ENCODE measurements at places on chromosomes 12 and 14. TPM values are rescaled to one million over a fixed set of nuclear protein-coding genes. Genes with fewer than 3 reads are reported as not detected.

GRCh38 chr14:103026988-103027387, 30.4 kb downstream of the CDC42BPB start:
- H3K36me3 ChIP-seq = no peaks in the 10 kb centered on the region
- H3K27me3 ChIP-seq = no peaks in the 10 kb centered on the region
- H3K27ac ChIP-seq = no peak overlapping the region
- no peak overlapping the region for H3K4me3 ChIP-seq
- no peak for DNase-seq
- H3K4me1 ChIP-seq = peaks cover 15% of the 10 kb centered on the region

DNA sequence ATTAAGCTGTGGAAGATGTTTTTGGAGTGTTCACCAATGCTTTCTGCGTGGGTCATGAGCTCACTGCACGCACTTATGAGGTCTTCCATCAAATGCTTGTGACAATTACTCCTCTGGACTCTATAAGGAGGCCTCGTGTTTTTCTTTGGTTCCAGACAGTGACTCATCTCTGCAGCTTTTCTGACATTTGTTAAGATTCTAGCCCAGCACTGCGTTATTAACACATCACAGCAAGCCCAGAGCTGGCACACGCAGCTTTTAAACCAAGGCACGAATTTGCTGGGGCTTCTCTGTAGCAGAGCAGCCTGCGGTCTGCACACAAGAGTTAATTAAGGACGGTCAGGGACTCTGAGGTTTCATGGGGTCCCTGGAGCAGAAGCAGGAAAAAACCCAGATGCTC, 16.9 kb downstream of the MEG3 start:
- peak; percentile 87 for DNase-seq
- H3K36me3 ChIP-seq = peaks cover 87% of the 10 kb centered on the region
- H3K27ac ChIP-seq = peak overlapping the region; percentile 84
- no peak overlapping the region for H3K4me3 ChIP-seq
- H3K4me1 ChIP-seq = peaks cover 73% of the 10 kb centered on the region

GRCh38 chr12:89414851-89415250, 62.5 kb upstream of the DUSP6 start:
- H3K27ac ChIP-seq = no peak overlapping the region
- H3K27me3 ChIP-seq = no peaks in the 10 kb centered on the region
- H3K36me3 ChIP-seq = no peaks in the 10 kb centered on the region
- H3K4me3 ChIP-seq = no peak overlapping the region
- no peak for DNase-seq
- H3K4me1 ChIP-seq = no peaks in the 10 kb centered on the region

DNA sequence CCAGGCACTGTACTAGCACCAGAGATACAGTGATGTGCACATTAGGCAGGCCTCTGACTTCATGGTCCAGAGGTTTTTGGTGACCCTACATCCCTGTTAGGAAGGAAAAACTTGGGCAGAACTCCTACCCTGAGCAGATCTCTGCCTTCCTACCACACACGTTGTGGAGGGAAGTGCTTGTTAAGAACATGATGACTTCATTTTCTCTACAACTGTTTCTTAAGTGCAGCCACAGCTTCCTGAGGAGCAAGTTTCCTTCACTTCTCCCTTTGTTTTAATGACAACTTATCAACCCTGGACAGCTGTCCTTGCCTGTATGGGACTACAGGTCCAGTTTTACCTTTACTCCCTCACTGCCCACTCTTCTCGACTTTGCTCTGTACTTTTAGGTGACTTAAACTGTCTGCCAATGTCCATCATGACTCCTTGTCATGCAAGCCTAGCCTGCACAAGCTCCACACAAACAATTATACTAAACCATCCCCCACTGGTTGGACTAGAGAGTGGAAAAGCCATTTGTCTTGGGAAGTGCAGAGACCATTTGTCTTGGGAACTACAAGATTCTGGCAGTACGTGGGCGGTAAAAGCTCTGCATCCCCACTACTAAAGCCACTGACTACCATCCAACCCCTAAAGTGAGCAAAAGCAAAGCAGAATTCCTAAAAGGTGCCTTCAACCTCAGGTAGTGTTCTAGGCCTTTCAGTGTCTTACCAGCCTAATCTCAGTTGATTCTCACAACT, 359.8 kb downstream of the EGLN3 start:
- no peak for DNase-seq
- no peaks in the 10 kb centered on the region for H3K27me3 ChIP-seq
- H3K4me1 ChIP-seq = no peaks in the 10 kb centered on the region

DNA sequence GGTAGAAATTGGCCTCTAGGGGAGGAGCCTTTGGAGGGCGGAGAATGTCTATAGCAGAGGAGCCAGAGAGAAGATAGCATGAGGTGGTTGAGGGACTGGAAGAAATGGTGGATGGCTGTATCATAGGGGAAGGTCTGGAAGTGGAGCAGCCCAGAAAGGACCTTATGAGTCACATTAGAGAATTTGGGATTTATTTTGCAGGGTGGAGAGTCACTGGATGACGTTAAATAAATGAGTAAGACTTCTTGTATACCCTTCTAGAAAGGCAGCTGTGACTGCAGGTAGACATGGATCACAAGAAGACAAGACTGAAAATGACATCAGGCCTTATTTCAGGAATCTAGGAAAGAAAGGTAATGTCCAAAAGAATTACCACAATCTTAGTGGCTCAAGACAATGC, 208.2 kb upstream of the TMTC1 start:
- no peak for DNase-seq
- H3K27me3 ChIP-seq = no peaks in the 10 kb centered on the region
- H3K36me3 ChIP-seq = no peaks in the 10 kb centered on the region
- no peak overlapping the region for H3K4me3 ChIP-seq

DNA sequence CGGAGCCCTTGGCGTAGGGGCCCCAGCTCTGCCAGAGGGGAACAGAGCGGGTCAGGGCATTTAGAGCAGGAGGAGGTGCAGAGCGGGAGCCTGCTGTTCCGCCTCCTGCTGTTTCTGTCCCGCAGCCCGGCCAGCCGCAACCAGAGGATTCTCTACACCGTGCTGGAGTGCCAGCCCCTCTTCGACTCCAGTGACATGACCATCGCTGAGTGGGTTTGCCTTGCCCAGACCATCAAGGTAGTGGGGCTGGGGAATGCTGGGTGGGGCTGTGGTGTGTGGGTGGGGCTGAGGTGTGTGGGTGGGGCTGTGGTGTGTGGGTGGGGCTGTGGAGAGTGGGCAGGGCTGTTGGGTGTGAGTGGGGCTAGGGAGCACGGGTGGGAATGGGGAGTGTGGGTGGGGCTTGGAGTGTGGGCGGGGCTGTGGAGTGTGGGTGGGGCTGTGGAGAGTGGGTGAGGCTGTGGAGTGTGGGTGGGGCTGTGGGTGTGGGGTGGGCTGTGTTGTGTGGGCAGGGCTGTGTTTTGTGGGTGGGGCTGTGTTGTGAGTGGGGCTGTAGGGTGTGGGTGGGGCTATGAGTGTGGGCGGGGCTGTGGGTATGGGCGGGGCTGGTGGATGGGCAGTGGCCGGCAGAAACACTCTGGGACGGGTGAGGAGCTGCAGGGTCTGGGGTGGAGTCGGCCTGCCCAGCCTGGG, 8.0 kb downstream of the ASPG start:
- H3K4me1 ChIP-seq = peaks cover 24% of the 10 kb centered on the region
- no peaks in the 10 kb centered on the region for H3K36me3 ChIP-seq
- H3K4me3 ChIP-seq = no peak overlapping the region
- no peak for DNase-seq

DNA sequence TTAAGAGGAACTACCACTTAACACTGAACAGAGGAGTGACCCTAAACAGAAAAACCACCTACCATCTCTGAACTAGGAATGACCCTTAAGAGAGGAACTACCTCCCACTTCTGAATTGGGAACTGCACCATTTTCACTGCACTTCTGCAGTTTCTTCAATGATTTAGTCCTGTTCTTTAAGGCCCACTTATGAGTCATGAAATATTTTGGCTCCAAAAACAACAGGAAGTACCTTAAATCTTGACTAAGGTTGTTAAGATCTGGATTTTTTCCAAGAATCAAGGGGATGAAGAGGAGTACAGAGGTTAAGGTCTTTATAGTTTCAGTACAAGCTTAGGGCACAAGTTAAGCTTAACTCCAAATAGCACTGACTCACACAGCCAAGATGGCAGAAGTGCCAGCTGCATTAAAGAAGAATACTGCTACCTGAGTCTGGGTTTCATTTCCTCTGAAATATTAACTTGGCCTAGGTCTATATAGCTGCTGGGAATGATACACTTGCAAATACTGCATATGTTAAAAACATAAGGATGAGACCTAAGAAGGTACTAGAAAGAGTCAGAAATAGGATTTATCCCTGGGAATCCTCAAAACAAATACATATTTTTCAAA, 4.2 kb downstream of the NPC2 start:
- peaks cover 6% of the 10 kb centered on the region for H3K4me1 ChIP-seq
- H3K4me3 ChIP-seq = no peak overlapping the region
- peaks cover 6% of the 10 kb centered on the region for H3K27me3 ChIP-seq
- peak; percentile 30 for DNase-seq
- no peak overlapping the region for H3K27ac ChIP-seq

DNA sequence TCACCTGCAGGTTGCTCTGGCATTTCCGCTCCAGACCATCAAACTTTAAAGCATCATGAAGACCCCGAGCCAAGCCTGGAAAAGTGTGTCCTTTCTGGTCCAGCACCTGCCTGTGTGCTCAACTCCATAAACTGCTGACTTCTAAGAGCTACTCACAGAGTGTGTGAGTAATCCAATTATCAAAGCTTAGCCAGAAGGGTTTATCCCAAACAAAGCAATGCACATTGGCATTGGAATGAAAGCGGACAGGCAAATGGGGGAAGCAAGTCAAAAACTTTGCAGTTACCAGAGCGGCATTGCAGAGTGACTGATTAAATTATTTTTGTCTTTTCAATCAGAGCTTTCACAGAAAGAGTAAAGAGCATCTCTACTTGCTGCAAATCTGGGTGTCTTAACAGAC, 1262.4 kb upstream of the SEL1L start:
- H3K4me1 ChIP-seq = no peaks in the 10 kb centered on the region
- H3K27ac ChIP-seq = no peak overlapping the region
- no peak overlapping the region for H3K4me3 ChIP-seq
- H3K27me3 ChIP-seq = no peaks in the 10 kb centered on the region

- peaks cover 34% of the 10 kb centered on the region for H3K27me3 ChIP-seq
- no peak overlapping the region for H3K4me3 ChIP-seq
- no peaks in the 10 kb centered on the region for H3K36me3 ChIP-seq
These were observed 57.2 kb upstream of the CISTR start for GRCh38 chr12:53809005-53809404.

DNA sequence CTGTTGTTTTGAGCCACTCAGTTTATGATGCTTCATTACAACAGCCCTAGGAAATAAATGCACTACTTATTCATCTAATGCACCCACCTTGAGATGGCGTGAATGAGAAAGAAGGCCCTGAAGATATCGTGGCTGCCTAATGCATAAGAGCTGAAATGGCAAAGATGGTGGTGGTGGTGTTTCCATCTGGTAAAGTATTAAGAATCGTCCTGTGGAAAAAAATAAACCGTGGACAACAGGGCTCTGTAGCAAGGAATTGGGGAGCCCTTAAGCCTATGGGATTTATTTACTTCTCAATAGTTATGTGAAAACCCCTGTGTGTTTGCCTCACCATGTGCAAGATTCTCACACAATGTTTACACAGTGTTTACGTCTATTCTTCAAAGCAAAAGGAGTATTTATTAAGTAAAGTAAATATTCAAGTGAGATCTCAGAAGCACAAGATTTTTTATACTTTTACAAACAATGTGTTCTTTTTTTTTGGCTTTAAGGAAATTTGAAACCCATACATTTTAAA, 1555.2 kb upstream of the FLRT2 start:
- no peak overlapping the region for H3K27ac ChIP-seq
- peaks cover 7% of the 10 kb centered on the region for H3K4me1 ChIP-seq
- H3K27me3 ChIP-seq = no peaks in the 10 kb centered on the region
- no peaks in the 10 kb centered on the region for H3K36me3 ChIP-seq

DNA sequence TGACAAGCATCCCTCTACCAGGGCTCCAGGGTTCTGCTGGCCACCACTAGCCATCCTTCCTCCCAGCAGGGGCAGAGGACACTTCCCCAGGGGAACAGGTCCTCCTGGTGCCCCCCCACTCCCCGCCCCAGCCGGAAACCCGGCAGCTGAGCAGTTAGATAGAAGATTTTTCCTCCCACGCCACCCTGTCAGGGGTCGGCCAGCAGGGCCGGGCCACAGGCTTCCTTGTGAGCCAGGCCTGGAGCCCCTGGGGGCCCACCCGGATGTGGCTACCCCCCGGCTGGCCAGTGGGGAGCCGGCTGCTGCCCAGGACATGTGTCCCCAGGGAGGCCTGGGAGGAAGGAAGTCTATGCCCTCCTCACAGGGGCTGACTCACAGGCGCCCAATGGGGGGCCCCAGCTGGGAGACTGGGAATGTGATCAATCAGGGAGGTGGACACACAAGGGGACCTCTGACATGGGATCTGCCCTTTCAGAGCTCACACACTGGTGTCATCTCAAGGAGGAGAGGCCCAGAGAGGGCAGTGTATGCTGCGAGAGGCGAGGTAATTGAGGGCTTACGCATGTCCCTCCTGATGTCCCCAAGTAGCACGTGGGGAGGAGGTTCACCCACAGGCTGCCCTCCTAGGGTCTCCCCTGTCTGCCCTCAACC, 4.2 kb downstream of the SH2B3 start:
- H3K27ac ChIP-seq = peak overlapping the region; percentile 62
- peaks cover 77% of the 10 kb centered on the region for H3K4me1 ChIP-seq
- H3K27me3 ChIP-seq = peaks cover 10% of the 10 kb centered on the region
- DNase-seq = peak; percentile 64

DNA sequence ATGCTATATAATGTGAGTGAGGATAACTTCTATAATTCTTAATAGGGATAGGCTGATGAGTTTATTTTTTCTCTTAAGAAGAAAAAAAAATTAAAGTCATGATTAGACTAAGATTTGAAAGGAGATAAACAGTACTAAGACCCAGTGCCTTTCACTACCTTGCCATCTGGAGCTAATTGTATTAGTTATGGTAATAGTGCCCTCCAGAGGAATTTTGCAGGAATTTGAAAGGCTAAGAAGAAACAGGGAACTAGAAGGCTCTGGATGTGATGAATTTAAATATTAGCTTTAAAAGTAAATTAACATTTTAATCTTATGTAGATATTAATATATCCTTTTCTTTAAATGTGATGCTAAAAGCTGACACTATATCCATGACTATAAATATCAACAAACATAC, 36.6 kb upstream of the PIK3C2G start:
- peak; percentile 75 for DNase-seq
- H3K27me3 ChIP-seq = no peaks in the 10 kb centered on the region
- no peaks in the 10 kb centered on the region for H3K36me3 ChIP-seq
- H3K4me1 ChIP-seq = no peaks in the 10 kb centered on the region

DNA sequence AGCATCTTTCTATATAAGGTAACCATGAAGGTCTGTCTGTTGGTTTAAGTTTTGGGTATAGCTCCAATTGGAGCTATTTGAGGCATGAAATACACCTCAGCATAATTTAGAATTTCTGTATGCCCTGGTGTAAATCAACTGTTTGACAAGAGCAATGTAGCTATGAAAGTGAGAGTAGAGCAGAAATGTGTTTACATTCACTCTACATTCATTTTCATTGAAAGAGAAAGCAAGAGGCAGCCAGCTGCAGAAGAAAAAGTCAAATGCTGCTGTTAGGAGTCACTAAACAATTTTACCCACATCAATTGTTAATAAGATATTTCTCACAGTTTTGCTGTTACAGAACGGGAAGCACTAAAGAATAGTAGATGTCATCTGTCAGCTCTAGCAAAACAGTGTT, 252.5 kb downstream of the SLC6A15 start:
- no peaks in the 10 kb centered on the region for H3K36me3 ChIP-seq
- no peak overlapping the region for H3K27ac ChIP-seq
- no peak for DNase-seq
- no peak overlapping the region for H3K4me3 ChIP-seq
- no peaks in the 10 kb centered on the region for H3K27me3 ChIP-seq
- H3K4me1 ChIP-seq = no peaks in the 10 kb centered on the region

Gene SIX6
- polyA plus RNA-seq = not detected

Gene TGFB3
- 123 TPM for polyA plus RNA-seq

Gene MYH7
- polyA plus RNA-seq = 710 TPM

Gene WNT5B
- 30.9 TPM for polyA plus RNA-seq

Gene LRTM2
- polyA plus RNA-seq = 0.11 TPM

Gene ARHGAP9
- polyA plus RNA-seq = 5.0 TPM

Gene TTC9
- 6.3 TPM for polyA plus RNA-seq

Gene PPP1R1A
- polyA plus RNA-seq = 32.9 TPM

Gene AQP6
- polyA plus RNA-seq = 0.09 TPM

Gene CLEC14A
- 28.3 TPM for polyA plus RNA-seq

Data from muscle of leg (tissue), 16 donors.